GM04503 (cell line): ENCODE measurements at places on chromosomes 3 and 15.
A peak's percentile ranks its signal among the peaks of the same experiment; 100 is the strongest.

DNA sequence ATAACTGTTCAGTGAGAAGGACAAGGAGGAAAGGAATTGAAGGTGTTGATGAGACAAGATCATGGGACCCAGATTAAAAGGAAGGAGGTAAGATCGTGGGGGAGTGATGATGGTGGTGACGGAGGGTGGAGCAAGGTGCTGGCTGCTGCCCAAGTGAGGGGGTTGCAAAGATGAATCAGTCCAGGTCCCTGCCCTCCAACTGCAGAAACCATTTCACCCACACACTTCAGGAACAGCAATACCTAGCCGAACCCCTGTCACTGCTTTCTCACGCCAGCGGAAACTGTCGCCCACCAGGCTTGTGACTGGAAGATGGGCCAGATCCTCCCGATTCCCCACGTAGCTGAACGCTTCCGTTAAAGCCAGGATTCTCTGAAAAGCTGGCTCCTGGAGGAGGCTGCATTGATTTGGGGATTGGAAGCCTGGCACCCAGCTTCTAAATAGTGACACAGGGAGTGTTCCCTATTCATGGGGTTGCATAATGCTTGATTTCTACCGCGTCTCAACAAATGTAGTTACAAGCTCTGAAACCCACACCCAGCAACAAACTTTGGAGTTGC lies 3.2 kb upstream of the LSG1 start:
- no peak for DNase-seq

DNA sequence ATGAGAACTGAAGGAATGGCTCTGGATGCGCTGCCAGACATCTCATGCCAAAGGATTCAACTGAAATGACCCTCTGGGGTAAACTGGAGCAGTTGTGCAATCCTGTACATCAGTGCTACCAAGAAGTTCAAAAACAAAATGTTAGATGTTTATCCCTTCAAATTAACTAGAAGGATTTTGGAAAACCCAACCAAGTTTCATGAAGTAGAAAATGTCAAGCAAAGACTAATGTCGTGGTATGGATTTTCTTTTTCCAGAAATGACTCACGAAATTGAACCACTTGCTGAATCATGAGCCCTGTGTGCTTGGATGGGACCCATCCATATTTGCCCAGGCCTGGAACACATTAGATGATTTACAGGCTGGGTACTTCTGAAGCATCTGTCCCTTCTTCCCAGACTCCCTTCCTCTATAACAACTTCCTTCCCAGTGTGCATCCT lies 101.6 kb downstream of the LRTM1 start:
- peak; percentile 18 for DNase-seq

DNA sequence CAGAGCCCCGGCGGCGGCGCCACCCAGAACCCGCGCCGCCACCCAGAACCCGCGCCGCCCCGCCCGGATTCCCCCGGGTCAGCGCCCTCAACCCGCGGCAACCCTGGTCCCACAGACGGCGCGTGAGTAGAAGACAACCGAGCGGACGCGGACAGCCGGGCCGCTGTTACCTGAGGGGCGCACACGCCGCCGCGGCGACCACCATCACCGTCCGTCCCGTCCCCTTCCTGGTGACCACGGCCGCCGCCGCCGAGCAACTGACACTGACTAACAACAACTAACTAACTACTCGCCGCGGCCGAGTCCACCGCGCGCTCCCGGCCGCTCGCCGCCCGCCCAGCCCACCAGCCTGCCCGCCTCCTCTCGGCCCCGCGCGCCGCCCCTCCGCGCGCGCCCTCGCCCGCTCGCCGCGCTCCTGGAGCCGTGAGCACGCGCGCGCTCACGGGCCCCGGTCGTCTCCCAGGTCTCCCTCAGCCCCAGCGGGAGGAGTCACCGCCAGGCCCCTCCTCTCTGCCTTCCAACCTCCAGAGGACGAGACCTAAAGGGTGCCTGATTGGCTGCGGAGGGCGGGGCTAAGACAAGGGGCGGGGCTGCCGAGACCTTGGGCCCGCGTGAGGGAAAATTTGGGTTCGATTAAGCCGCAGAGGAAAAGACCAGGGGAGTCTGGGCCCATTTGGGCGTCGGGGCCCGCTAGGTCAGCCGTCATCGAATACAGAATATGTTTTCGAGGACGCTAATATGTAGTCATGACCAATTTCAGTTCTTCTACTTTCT lies at the start of gene PEAK1:
PEAK1 (minus strand) TSS at position 269 of the 774 bp plus-strand sequence. CDS start 238,178 bp downstream, outside the sequence.
- DNase-seq, result peak; percentile 88

GRCh38 chr3:193819117-193820010 lies 226.4 kb downstream of the OPA1 start:
- DNase-seq, result no peak

GRCh38 chr15:64096668-64097384 lies 1.0 kb downstream of the SNX1 start:
- DNase-seq, result no peak

GRCh38 chr3:172115787-172116186 lies 76.4 kb downstream of the FNDC3B start:
- no peak for DNase-seq

- DNase-seq, result no peak
Observed at GRCh38 chr3:56467108-56467507, 1.2 kb downstream of the ERC2 start.

DNA sequence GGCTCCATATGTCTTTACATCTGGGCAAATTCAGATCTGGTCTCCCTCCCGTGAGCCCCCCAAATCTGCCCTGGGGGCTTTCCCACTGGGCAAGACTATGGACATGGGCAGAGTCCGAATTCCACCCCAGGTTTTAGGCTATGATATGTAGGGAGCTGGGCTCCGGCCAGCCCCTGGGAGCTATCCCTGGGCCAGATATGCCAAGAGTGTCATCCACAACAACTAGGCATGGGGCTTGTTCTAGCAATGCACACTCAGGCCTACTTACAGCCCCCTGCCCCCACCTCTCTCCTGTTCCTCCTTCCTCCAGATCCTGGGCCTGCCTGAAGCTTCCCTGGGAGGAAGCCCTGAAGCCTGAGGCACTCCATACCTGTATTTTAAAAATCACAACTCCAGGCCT lies 622 bp downstream of the XIRP1 start:
- DNase-seq, result no peak

DNA sequence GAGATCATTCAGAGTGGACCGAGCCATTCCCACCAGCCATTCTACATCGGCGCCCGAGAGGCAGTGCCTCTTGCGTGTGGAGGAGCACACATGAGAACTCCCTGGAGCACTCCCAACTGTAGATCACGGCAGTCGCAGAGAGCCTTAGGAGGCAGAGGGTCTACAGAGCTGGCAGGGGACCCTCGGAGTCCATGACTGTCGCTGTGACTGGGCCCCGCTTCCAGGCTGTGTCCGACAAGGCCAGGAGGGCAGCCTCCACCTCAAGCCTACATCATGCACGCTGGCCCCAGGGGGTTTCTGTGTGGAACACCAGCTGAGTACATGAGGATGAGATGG lies 159.0 kb downstream of the CHSY1 start:
- no peak for DNase-seq

GRCh38 chr3:146166826-146167225 lies 5.8 kb upstream of the PLOD2 start:
- no peak for DNase-seq

GRCh38 chr15:90294159-90294558 lies 28.7 kb downstream of the NGRN start:
- no peak for DNase-seq

- no peak for DNase-seq
Observed at GRCh38 chr15:67608638-67608959, 66.1 kb downstream of the MAP2K5 start.

DNA sequence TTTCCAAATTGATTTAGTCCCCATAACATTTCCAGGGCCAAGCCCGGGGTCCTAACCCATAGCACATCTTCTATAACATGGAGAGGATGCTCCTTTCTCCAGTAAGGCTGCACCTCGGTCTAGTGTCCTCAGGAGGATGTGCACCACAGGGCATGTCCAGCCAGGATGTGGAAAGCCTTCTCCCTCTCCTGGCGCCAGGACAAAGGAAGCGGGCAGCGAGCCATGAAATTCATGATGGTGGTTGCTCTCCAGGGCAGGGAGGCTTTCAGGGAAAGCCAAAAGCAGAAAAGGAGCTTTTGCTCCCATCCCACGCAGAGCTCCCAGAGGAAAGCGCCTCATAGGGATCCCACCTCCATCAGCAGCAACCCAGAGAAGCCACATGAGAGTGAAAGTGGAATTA lies 220.0 kb downstream of the ADAMTSL3 start:
- DNase-seq, result no peak

DNA sequence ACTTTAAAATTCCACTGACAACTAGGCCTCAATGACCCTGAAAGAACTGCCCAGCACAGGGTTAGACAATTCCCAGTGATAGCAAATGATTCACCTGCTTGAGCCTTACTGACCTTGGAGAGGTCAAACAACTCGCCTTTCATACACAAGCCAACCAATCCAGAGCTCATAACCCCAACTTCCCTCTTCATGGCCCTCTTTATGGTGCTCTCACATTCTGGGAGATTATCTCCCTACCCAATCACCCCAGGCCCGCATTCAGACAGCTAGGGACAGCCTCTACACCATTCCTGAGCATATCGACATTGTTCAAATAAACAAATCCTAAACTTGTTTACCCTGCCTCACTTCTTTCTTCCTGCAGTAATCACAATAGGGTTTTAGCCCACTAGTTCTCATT lies 32.2 kb upstream of the COLQ start:
- no peak for DNase-seq

- DNase-seq, result no peak
Observed at GRCh38 chr15:64895285-64896065, 16.2 kb upstream of the ANKDD1A start.

DNA sequence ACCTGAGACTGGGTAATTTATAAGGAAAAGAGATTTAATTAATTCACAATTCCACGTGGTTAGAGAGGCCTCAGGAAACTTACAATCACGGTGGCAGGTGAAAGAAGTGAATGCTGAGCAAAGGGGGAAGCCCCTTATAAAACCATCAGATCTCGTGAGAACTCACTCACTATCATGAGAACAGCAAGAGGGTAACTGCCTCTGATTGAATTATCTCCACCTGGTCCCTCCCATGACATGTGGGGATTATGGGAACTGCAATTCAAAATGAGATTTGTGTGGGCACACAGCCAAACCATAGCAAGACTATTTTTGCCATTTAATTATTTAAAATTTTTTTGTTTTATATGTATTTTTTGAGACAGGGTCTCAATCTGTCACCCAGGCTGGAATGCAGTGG lies 27.0 kb upstream of the KCTD6 start:
- no peak for DNase-seq

GRCh38 chr15:95902606-95903005 lies 427.9 kb upstream of the NR2F2 start:
- DNase-seq, result no peak

DNA sequence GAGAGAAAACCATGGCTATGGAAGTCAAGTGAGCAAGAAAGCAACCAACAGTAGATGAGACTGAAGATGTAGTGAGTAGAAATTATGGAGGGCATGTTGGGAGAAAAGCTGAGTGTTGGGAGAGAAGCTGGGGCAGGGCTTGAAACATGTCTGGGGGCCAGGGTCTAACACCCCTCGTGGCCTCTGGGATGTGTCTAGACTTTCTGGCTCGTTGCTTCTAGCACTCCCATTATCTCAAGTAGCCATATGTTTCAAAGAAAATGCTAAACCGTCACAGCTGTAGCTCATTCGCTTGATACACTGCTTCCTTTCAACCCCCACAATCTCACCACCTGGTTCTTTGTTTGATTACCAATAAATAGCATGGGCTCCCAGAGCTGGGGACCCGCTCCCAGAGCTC lies 83.8 kb upstream of the BCHE start:
- no peak for DNase-seq

GRCh38 chr3:161222662-161223061 lies 1.6 kb downstream of the NMD3 start:
- no peak for DNase-seq

DNA sequence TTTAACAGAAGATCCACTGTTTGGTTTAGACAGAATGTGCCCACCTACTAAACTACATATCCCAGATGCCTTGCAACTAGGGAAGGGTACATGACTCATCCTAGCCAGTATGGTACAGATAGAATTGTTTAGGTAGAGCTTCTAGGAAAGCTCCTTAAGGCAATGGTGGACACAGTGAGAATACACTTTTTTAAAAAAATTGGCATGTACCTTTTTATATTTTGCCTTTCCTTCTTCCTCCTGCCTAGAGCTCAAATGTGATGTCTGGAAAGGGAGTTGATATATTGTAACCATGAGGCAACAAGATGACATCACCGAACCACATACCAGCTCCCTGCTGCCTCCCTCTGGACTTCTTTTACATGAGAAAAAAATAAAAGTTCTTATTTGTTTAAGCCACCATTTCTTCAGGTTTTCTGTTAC lies 14.4 kb upstream of the C3orf80 start:
- DNase-seq, result peak; percentile 21

DNA sequence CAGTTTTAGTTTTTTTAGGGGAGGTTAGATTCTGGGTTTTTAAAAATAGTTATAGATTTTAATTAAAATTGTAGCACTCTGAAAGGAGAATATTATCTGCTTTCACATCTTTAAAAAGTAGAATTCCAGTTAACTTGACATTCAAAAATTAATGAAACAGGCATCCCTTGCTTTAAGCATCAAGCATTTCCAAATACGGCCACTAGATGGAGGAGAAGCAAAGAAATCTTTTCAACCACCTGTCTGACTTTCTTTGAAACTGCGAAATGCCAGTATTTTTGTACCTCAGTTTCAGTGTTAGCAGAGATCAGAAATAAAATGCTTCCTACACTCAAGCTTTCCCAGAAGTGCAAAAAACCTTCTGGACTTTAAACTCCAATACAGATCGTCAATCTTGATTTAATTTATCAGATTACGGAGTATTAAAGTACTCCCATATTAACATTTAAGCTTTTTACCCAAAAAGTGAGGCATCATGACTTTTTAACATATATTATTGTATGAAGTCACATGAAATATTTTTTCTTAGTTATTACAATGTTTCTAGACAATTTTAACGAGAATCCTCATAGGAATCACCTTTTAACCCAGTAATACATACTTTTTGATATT lies 153.3 kb downstream of the P3H2 start:
- no peak for DNase-seq

DNA sequence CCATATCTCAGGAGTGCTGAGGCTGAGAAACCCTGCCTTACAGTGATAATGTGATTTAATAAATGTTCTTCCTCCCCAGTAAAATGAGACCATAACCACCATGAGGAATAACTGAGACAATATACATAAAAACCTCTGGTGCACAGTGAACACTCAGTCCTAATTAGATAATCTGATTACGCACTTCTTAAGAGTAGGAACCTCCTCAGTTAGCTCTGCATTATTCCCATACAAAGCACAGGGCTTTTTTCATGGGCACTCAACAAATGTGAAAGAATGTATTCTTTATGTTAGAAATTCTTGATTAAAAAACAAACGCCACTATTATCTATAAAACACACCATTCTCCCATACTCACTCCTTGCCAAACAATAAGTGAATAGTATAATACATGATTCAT lies 97.0 kb downstream of the TNIK start:
- DNase-seq, result no peak

GRCh38 chr3:155425396-155425795 lies 131.9 kb upstream of the STRIT1 start:
- DNase-seq, result no peak
